Left renal pelvis (tissue), 4 donors: ENCODE measurements at places on chromosomes 2 and 18.

DNA sequence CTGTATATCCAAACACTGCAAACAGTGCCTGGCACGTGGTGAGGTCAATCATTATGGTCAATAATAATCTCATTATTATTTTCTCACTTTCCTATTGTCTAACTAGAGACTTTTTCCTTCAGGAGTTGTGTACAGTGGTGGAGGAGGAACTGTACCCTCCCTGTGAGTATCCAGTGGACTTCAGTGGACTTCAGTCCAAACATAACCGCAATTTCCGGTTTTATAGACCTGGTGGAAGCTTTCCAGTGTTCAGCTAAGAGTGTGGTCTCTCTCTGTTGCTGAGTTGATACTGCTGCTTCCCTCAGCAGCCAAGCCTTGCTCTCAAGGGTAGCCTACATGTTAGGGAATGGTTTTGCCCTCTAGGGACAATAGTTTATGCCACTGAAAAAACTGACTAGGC lies 447.1 kb downstream of the TMEM182 start:
- DNase-seq, result no peak

DNA sequence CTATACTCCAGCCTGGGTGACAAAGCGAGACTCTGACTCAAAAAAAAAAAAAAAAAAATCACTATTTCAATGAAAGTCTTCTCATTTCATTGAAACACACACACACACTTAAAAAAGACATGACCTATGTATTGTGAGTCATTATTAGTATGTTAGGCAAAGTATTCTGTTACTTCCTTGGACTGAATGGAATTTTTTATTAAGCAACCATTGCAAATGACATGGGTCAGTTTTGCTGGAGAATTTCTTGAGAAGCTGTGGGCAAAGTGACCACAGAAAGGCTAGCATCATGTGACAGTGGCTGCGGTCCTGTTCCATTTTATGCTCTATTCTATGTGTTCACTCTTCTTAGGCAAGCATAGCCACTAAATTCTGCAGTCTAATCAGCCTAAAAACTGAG lies 695.7 kb downstream of the TDRD15 start:
- no peak for DNase-seq

- no peak for DNase-seq
These were observed 17.5 kb upstream of the TNS1 start for GRCh38 chr2:218020281-218020680.

GRCh38 chr2:240642806-240643092 lies 17.5 kb downstream of the GPR35 start:
- DNase-seq, result no peak

DNA sequence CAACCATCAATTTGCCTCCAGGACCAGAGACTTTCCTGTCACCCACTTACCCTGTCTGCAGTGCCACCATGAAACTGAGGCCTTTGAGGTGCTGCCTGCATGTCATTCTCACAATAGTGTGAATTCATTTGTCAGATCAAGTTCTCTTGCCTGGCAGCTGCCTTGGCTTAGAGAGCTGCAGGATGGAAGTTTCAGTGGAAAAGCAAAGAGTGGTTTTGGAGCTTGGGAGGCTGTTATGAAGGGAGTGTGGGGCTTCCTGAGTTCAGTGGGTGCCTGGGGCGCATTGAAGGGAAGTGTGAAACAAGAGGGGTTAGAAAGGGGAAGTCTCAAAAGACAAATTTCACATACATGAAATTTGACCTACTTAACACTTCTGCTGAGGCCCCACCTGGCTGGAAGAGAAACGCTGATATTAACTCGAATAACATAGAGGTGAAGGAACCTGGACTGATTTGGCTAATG lies 7.9 kb upstream of the LBH start:
- DNase-seq, result no peak

DNA sequence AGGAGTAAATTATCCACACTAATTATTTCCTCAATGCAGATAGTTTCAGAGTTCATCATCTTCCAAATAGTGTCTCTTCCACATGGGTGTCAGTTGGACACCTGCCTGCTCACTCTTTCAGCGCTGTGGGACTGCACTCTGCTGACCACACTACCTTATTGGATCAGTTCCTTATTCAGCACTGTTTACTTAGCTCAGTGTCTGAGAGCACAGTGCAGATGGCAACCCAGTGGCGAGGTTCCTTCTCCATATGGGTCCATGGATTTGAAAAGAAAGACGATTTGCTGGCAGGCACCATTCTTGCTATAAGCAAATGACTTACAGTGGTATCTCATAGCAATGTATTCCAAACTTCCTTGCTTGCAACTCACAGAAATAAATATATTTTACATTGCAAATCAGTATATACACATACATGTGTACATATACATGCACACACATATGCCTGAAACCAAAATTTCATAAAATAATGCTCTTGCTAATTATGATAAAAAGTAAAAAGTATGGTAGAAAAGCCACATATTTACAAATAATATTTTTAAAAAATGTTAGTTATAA lies 354.8 kb downstream of the INSIG2 start:
- no peak for DNase-seq

DNA sequence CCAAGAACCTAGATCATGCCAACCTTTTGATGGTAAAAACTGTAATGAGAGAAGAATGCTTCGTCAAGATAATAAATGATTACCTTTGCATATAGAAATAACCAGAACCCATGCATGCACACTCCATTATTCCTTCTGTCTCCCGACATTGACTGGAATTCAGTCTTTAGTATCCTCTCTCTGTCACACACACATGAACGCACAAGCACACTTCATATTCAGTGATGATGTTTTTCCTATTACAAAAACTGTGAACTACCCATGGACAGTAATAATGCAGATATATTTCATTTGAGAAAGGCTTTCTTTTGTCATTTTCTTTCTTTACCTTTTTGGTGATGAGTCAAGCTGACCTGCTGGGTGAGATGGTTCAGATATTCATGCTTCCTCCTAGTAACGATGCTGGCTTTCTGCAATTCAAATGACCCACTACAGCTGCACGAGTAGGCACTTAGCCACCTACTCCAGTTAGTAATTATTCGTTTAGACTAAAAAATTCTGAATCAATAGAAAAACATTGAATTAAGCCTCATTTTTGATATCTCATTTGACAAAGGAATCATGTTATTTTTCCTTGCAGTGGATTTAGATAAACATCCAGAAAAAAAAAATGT lies 382.2 kb downstream of the TGIF1 start:
- DNase-seq, result no peak

GRCh38 chr2:43408407-43409160 lies 182.2 kb upstream of the ZFP36L2 start:
- DNase-seq, result no peak

GRCh38 chr2:201126308-201127151 lies 10.6 kb downstream of the CFLAR start:
- DNase-seq, result no peak

DNA sequence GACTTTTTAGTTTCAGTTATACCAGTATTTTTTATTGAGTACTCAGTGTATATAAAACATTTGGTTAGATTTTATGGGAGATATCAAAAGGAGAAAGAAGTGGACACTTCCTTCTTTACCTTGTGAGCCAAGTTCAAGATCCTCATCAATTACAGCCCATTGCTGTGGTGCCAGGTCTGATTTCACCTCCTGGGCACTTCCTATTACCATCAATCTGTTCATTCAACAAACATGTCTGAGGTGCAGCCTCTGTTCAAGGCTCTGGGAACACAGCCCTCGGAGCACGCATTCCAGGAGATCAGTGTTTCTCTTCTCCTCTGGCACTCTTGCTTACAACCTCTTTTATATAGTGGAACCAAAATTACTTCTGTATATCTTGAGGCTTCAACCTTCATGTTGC lies 171.4 kb upstream of the ALPP start:
- no peak for DNase-seq

- no peak for DNase-seq
These were observed 686.8 kb upstream of the DDX18 start for GRCh38 chr2:117127680-117128079.

DNA sequence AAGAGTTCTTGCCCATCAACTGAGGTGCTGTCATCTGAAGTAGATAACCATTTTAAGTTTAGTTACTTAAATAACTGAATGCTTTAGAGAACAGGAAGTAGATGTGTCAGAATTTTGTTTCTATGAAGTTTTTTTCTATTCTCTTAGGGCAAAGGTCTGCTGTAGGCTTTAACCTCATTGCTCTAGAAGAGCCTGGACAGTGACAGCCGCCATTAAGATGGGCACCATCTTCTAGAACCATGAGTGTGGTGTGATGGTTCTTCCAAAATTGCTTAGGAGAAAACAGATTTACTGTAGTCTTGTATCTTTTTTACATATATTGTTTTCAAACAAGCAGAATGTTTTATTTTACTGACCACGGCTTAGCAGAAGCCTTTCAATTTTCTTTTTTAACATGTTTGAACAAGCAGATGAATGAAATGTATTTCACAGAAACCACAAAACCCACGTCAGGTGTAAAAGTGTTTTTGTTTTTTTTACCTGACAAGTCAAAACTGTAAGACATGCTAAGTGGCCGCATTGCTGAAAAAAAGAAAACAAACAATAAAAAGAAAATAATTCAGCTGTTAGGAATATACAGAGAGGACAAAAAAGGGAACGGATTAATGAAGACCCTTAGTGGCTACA lies 77.9 kb downstream of the PRELID3A start:
- DNase-seq, result no peak

DNA sequence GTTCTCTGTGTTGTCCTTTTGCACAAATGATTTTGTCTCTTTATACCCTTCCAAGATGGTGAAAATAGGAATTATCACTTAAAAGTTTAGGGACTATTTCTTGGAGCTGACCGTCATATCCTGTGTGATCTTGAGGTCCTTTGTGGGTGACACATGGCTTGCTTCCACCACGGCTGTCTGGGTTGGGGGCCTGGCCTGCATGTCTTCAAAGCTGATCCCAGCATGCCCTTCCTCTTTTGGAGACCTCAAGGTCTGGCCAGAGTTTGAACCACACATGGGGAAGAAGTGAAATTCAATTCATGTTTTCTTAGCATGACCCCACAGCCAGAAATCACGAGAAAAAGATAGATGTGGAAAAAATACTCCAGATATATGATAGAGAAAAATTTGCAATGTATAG lies 14.0 kb downstream of the SFTPB start:
- no peak for DNase-seq
